Liver (tissue), 10 donors: ENCODE measurements at places on chromosomes 3 and 15. TPM values are rescaled to one million over a fixed set of nuclear protein-coding genes. Genes with fewer than 3 reads are reported as not detected.

Gene FAIM
- 4.9 TPM for total RNA-seq

Gene FBXL22
- total RNA-seq, result 0.19 TPM

Gene HIGD2B
- total RNA-seq, result not detected

Gene NDUFB5
- 43.4 TPM for total RNA-seq

Gene CPLX3
- total RNA-seq, result not detected

Gene REC114
- total RNA-seq, result not detected

DNA sequence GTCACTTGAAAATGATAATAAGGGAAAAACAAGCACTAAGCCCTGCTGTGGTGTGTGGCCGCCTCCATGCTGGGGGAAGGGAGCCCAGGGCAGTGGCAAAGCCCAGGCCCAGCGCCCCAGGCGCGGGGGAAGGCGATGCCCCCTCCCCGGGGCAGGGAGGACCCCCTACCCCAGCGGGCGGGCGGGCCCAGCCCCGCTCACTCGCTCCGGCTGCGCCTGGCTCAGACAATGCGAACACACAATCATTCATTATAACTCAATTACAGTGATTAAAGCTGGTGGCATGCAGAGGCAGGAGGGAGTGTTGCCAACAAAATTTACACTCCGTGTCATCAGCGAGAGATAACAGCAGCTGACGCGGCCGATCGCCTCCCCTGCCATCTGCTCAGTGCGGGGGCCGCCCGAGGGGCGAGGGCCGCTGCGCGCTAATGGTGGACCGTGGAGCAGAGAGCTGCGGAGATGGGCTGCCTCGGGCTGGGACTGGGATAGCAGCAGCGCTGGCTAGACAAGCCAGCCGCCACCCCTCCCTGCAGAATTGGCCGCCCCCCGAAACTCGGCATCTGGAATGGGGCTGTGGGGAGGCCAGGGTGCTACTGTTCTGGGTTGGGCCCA lies 64.1 kb downstream of the TLE3 start:
- H3K4me1 ChIP-seq, result no peaks in the 10 kb centered on the region
- no peak overlapping the region for H3K4me3 ChIP-seq
- no peak for DNase-seq
- H3K36me3 ChIP-seq, result no peaks in the 10 kb centered on the region
- no peaks in the 10 kb centered on the region for H3K27me3 ChIP-seq

DNA sequence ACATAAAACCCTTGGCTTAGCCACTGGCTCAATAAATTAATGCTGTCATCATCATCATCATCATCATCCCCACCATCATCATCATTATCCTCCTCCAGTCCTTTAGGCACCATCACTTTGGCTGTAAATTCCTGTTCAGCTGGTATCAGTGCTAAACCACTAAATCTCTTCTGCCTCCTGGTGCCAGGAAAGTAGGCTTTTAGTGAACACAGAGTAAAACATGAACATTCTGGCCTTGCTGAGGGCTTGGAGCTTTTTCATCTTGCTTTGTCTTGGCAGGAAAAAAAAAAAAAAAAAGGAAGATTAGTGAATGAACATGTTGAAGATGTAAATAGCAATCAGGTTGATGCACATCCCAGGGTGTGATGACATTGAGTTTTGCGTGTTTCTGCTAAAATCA lies 67.3 kb upstream of the EIF1B start:
- no peaks in the 10 kb centered on the region for H3K4me1 ChIP-seq
- H3K4me3 ChIP-seq, result no peak overlapping the region
- H3K27me3 ChIP-seq, result no peaks in the 10 kb centered on the region
- DNase-seq, result no peak

GRCh38 chr15:75952525-75952924 lies 48.8 kb downstream of the FBXO22 start:
- H3K4me3 ChIP-seq, result no peak overlapping the region
- no peak for DNase-seq
- no peak overlapping the region for H3K27ac ChIP-seq
- H3K4me1 ChIP-seq, result no peaks in the 10 kb centered on the region
- H3K36me3 ChIP-seq, result no peaks in the 10 kb centered on the region

DNA sequence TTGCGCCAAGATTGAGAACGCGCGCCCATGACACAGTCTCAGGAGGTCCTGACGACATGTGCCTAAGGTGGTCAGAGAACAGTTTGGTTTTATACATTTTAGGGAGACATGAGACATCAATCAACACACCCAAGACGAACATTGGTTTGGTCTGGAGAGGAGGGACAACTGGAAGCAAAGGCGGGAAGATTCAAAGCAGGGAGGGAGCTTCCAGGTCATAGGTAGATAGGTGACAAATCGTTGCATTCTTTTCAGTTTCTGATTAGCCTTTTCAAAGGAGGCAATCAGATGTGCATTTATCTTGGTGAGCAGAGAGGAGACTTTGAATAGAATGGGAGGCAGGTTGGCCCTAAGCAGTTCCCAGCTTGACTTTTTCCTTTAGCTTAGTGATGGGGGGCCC lies 828.4 kb upstream of the DPPA4 start:
- no peaks in the 10 kb centered on the region for H3K27me3 ChIP-seq
- no peaks in the 10 kb centered on the region for H3K4me1 ChIP-seq
- H3K4me3 ChIP-seq, result peak overlapping the region; percentile 37
- H3K27ac ChIP-seq, result no peak overlapping the region

GRCh38 chr3:179853176-179853575 lies 183.6 kb downstream of the PEX5L start:
- no peaks in the 10 kb centered on the region for H3K36me3 ChIP-seq
- no peak overlapping the region for H3K27ac ChIP-seq
- no peaks in the 10 kb centered on the region for H3K4me1 ChIP-seq
- no peak overlapping the region for H3K4me3 ChIP-seq
- H3K27me3 ChIP-seq, result no peaks in the 10 kb centered on the region

DNA sequence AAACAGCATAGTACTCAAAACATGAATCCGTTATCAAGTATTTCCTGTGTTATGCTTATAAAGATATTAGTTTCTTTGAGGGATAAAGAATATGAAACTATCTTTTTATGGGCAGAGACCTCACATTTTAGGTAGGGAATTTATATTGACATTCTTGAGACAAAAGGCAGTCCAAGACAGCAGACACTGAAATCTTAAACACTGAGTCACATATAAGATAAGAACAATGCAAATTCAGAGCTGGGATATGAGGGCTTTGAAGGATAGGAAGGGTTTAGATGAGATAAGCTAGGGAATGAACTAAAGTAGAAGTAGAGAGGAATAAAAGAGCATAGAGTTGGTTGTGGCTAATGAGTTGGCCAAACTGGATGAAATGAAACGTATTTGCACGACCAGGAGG lies 58.4 kb downstream of the ASTE1 start:
- H3K36me3 ChIP-seq, result peaks cover 17% of the 10 kb centered on the region
- no peak for DNase-seq

GRCh38 chr3:189108735-189109134 lies 63.0 kb upstream of the TPRG1 start:
- H3K4me1 ChIP-seq, result no peaks in the 10 kb centered on the region
- peaks cover 4% of the 10 kb centered on the region for H3K36me3 ChIP-seq
- H3K27me3 ChIP-seq, result no peaks in the 10 kb centered on the region
- no peak for DNase-seq

DNA sequence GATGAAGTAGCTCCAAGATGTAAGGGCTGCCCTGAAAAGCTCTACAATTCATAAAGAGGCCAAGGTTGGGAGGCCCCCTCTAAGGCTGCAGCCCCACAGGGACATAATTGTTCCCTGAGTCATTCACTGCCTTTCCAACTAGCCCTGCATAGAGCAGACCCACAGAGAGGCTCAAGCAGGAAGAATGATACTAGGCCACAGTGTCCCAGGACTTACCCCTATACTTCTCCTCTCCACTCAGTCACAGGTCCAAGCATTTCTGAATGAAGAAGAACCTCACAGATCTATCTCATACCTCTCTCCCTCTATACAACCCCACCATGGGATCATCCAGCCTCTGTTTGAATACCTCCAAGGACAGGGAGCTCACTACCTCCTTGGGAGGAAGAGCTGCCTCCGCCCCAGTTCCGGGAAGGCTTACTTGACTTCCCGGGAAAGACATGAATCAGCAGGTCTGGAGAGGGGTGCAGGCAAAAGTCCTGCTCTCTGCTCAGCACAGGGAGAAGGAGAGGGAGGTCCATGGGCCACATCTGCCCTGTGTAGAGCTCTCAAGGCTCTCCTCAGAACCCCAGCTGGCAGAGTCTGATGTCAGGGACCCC lies 6.9 kb upstream of the SKIC8 start:
- no peak overlapping the region for H3K27ac ChIP-seq
- H3K4me3 ChIP-seq, result no peak overlapping the region
- H3K36me3 ChIP-seq, result no peaks in the 10 kb centered on the region
- H3K27me3 ChIP-seq, result no peaks in the 10 kb centered on the region

- H3K27me3 ChIP-seq, result no peaks in the 10 kb centered on the region
- H3K36me3 ChIP-seq, result no peaks in the 10 kb centered on the region
- no peak overlapping the region for H3K4me3 ChIP-seq
Observed at GRCh38 chr3:32128936-32129335, 22.5 kb downstream of the GPD1L start.

- no peaks in the 10 kb centered on the region for H3K4me1 ChIP-seq
- no peak overlapping the region for H3K4me3 ChIP-seq
- no peaks in the 10 kb centered on the region for H3K27me3 ChIP-seq
- H3K36me3 ChIP-seq, result no peaks in the 10 kb centered on the region
- no peak for DNase-seq
Observed at GRCh38 chr3:49656541-49657112, 17.5 kb upstream of the APEH start.

DNA sequence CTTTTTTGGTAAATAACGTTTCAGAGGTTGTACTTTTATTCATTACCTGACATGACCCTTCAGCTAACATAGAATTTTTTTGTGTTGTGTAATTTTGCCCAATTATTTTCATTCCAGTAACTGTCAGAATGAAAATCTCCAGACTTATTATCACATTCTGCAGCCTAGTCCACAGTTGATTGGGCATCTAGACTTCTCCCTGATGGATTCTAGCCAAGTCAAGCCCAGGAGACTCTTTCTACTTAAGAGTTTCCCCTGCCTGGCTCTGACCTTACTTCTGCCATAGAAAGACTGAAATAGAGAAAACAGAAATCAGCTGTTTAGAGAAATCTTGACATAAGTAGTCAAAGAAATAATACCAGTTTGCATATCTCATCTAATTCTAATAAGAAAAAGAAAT lies 82.9 kb upstream of the CDAN1 start:
- H3K4me1 ChIP-seq, result no peaks in the 10 kb centered on the region
- peaks cover 2% of the 10 kb centered on the region for H3K36me3 ChIP-seq
- no peak overlapping the region for H3K27ac ChIP-seq
- no peak for DNase-seq
- no peaks in the 10 kb centered on the region for H3K27me3 ChIP-seq
- H3K4me3 ChIP-seq, result no peak overlapping the region

- no peaks in the 10 kb centered on the region for H3K27me3 ChIP-seq
- DNase-seq, result no peak
- no peak overlapping the region for H3K4me3 ChIP-seq
- no peaks in the 10 kb centered on the region for H3K36me3 ChIP-seq
- H3K4me1 ChIP-seq, result peaks cover 6% of the 10 kb centered on the region
Observed at GRCh38 chr15:92654662-92655061, 913 bp downstream of the FAM174B start.

DNA sequence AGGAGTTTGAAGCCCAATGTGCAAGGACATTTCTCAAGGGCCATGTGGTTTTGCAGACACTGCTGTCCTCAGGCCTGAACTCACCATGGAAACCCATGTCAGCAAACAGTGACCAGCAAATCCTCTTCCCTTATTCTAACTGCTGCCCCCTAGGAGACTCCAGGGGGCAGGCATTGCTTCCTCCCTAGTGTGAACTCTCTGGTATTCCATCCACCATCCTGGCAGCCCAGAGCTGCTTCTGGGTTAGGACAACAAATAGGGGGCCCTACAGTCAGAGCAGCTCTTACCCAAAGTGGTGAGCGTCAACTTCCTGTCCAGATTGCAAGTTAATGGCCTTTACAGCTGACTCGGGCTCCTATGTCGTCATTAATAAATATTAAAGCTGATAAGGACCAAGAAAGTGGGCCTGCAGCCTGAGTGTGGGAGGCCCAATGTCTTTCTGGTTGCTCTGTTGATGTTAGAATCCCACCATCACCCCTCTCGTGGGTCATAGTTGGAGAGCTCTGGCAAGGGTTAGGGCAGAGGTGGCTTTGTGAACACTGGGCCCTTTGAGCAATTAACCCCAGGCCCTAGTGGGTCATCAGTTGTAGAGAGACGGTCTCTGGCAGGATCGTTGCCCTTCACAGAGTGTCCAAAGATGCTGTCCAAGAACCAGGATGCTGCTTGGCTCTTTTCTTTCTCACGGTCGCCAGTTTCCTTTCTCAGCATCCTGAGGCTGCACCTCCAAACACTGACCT lies 41.5 kb downstream of the TGM4 start:
- H3K4me1 ChIP-seq, result no peaks in the 10 kb centered on the region
- no peaks in the 10 kb centered on the region for H3K27me3 ChIP-seq
- no peak overlapping the region for H3K4me3 ChIP-seq
- peaks cover 2% of the 10 kb centered on the region for H3K36me3 ChIP-seq

DNA sequence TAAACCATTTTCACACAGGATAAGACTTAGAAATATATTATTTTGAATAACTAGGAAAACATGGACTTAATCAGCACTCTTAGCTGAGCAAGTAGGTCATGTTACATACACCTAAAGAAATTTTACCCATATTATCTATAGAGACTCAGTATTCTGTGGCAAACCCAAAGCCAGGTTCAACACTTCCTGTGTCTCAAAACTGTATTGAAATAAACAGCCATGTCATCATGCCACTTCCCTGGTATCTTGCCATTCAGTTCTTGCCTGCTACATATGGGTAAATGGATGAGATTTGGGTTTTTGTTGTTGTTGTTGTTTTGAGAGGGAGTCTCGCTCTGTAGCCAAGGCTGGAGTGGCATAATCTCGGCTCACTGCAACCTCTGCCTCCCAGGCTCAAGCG lies 141.5 kb upstream of the PLXND1 start:
- no peak overlapping the region for H3K27ac ChIP-seq
- no peaks in the 10 kb centered on the region for H3K27me3 ChIP-seq
- DNase-seq, result no peak
- no peak overlapping the region for H3K4me3 ChIP-seq
- no peaks in the 10 kb centered on the region for H3K36me3 ChIP-seq

GRCh38 chr3:150956376-150956775 lies 16.2 kb downstream of the CLRN1 start:
- no peak overlapping the region for H3K4me3 ChIP-seq
- H3K4me1 ChIP-seq, result no peaks in the 10 kb centered on the region
- H3K27ac ChIP-seq, result no peak overlapping the region
- H3K36me3 ChIP-seq, result no peaks in the 10 kb centered on the region
- no peaks in the 10 kb centered on the region for H3K27me3 ChIP-seq
- DNase-seq, result no peak

DNA sequence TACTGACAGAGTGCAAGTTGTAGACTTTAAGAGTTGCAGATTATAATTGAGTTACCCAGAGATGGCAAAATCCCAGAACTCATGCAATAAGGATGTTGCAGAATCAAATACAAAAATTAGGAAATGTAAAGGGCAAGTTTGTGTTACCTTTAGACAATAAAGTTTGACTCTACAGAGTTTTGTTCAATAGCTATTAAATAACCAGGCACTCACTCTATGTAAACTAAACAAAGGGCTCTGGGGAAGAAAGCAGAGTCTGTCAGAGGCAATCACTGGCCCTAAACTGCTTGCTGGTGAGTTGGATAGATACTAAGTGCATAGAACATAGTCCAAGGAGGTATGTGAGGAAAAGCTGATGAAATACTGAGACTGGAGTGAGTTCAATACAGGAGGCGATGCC lies 40.0 kb upstream of the PLCL2 start:
- no peak for DNase-seq
- H3K4me1 ChIP-seq, result peaks cover 45% of the 10 kb centered on the region
